Liver (tissue), 10 donors: ENCODE measurements at places on chromosomes 2 and 18. TPM values are rescaled to one million over a fixed set of nuclear protein-coding genes. Genes with fewer than 3 reads are reported as not detected.
A peak's percentile ranks its signal among the peaks of the same experiment; 100 is the strongest.

GLI2 gene
- polyA plus RNA-seq = 0.04 TPM

ASB18 gene
- polyA plus RNA-seq = not detected

- peaks cover 33% of the 10 kb centered on the region for H3K4me1 ChIP-seq
- H3K27me3 ChIP-seq = no peaks in the 10 kb centered on the region
- DNase-seq = no peak
- H3K4me3 ChIP-seq = no peak overlapping the region
- H3K36me3 ChIP-seq = peaks cover 2% of the 10 kb centered on the region
These were observed 111.8 kb downstream of the STPG4 start for GRCh38 chr2:47043142-47043890.

ANKRD29 gene
- polyA plus RNA-seq = 0.14 TPM

GRCh38 chr2:172373076-172373475, 54.3 kb upstream of the ITGA6 start:
- no peaks in the 10 kb centered on the region for H3K27me3 ChIP-seq
- peaks cover 30% of the 10 kb centered on the region for H3K4me1 ChIP-seq
- DNase-seq = no peak
- no peak overlapping the region for H3K4me3 ChIP-seq

GRCh38 chr2:217901835-217902378, 100.9 kb downstream of the TNS1 start:
- no peaks in the 10 kb centered on the region for H3K36me3 ChIP-seq
- no peaks in the 10 kb centered on the region for H3K27me3 ChIP-seq
- H3K4me1 ChIP-seq = peaks cover 55% of the 10 kb centered on the region
- H3K4me3 ChIP-seq = no peak overlapping the region
- H3K27ac ChIP-seq = peak overlapping the region; percentile 95

C1QL2 gene
- not detected for polyA plus RNA-seq

DNA sequence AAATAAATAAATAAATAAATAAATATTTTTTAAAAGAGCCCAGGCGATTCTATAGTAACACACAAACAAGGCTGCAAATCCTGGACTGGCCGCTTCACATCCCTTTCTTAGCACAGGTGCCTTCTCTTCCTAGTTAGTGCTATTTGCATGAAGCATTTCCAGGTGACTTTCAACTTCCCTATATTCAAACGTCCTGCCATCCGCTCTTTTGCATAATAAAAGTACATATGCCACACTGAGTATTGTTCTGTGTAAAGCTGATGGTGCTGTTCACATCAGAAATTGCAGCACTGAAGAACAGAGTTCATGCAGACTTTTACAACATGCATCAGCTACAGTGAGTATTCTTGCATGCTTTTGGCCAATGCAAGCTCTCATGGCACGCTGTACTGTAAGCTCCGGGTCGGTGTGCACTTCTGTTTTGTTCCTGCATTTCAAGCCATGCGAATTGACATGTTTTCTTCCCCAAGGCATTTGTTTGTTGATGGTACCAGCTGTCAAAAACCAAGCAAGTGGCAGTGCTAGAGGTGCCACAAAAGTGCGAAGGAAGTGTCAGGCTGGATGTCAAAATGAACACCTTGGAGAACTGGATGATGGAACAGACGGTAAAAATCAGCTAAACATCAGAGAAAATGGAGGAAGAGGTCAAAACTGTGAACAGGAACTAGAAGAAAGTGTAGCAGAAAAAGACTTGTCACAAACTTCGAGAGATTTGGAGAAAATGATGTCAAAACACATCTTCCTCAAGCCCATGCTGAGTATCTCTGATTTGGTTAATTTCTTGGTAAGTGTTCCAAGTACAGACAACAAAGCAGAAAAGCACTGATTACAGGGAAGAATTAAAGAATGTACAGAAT, 25.5 kb upstream of the CEP68 start:
- peaks cover 17% of the 10 kb centered on the region for H3K4me1 ChIP-seq
- no peak for DNase-seq
- H3K27ac ChIP-seq = no peak overlapping the region

DNA sequence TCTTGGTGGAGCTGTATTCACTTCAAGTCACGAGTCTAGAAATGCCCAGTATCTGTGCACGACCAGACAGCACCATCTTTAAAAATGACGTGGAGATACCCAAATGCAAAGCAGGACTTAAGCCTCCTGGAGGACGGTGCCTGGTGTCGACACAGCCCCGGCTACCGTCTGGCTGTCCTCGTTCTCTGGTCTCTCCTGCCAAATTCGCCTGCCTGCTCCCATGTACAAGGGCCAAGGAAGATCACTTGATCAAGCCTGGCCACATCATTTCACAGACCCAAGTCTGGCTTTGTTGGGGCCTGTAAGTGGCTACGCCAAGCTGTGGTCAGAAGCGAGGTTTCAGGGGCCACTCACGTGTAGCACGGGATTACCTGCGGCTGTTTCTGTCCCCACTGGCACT, 9.4 kb downstream of the ODC1 start:
- H3K27ac ChIP-seq = no peak overlapping the region
- peaks cover 34% of the 10 kb centered on the region for H3K36me3 ChIP-seq
- H3K27me3 ChIP-seq = no peaks in the 10 kb centered on the region
- H3K4me1 ChIP-seq = peaks cover 3% of the 10 kb centered on the region

DNA sequence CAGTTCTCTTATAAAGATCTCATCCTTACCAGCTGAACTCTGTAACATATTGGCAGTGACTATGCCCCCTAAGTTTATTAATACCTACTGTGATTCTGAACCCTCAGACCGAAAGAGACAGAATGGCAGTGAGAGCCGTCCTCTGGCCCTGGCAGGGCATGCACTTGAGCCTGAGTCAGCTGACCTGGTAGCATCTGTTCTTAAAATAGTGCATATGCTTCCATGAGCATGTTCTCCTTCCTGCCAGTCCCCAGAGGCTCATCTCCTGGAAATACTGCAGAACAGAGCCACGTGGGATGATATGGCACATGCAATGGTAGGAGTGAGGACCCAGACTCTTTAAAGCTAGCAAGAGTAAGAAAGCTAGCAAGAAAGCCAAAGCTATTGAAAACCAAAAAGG, 59.0 kb downstream of the RASGRP3 start:
- no peaks in the 10 kb centered on the region for H3K4me1 ChIP-seq
- no peaks in the 10 kb centered on the region for H3K36me3 ChIP-seq
- H3K4me3 ChIP-seq = no peak overlapping the region
- no peak overlapping the region for H3K27ac ChIP-seq

GRCh38 chr2:136310797-136311603, 193.1 kb upstream of the CXCR4 start:
- H3K27me3 ChIP-seq = peaks cover 3% of the 10 kb centered on the region
- DNase-seq = no peak
- no peaks in the 10 kb centered on the region for H3K36me3 ChIP-seq
- no peak overlapping the region for H3K4me3 ChIP-seq
- H3K4me1 ChIP-seq = no peaks in the 10 kb centered on the region
- no peak overlapping the region for H3K27ac ChIP-seq

DNA sequence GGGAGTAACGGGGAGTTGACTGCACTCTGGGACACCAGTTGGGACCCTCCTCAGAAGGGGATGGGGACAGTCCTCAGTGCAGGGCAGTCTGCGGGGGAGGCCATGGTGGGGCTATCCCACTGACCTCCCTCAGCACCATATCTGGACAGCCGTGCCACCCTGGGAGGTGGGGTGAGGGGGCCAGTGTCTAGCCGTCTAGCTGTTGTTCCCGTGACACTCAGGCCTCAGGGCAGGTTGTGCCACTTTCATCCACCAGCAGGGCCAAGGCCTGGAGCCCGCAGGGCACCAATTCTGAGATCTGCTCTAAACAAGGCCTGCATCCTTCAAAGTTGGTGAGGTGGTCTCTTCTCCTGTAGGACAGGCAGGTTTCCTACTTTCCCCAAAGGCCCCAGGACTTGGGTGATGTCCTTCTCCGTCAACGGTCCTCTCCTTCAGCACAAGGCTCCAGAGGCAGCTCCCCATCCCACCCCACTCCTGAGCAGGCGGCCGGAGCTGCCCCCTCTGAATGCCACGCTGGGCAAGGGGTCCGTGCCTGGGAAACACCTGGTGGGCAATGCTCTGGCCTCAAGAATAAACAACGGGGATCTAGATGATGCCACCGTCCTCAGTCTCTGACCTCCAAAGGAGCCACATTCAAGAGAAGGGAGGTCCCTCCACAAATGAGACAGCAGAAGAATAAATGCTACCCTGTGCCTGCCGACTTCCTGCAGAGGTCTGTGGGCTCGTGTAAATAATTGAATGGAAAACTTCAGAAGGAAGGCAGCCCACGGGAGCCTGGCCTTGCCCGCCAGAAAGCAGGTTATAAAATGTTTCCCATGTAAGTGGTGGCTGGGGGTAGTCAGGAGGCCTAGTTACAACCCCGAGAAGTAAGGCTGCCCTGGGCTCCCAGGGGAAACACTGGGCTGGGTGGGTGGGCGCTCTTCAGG, 42.8 kb upstream of the PTMA start:
- no peaks in the 10 kb centered on the region for H3K36me3 ChIP-seq
- DNase-seq = no peak
- no peaks in the 10 kb centered on the region for H3K27me3 ChIP-seq
- H3K27ac ChIP-seq = peak overlapping the region; percentile 53
- H3K4me3 ChIP-seq = no peak overlapping the region

DNA sequence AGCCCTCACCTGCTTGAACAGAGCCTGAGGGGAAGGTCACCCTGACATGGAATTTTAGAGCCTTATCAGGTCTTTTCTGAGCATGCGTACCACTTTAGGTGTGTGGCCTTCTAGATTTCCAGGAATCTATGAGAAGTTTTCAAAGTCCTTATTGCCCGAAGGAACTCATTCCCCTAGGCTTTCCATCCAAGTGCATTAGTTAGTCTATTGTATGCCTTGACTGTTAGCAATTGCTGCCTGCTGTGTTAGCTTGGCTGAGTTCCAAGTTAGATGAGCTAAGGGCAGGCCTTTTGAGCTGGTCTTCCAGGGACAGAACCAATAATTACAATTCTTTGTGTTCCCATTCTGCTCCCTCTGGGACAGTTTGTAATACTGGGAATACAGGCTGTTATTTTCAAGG, 30.8 kb upstream of the PUM2 start:
- peaks cover 5% of the 10 kb centered on the region for H3K4me1 ChIP-seq
- no peak for DNase-seq
- no peak overlapping the region for H3K4me3 ChIP-seq
- H3K27ac ChIP-seq = no peak overlapping the region
- H3K36me3 ChIP-seq = no peaks in the 10 kb centered on the region

DNA sequence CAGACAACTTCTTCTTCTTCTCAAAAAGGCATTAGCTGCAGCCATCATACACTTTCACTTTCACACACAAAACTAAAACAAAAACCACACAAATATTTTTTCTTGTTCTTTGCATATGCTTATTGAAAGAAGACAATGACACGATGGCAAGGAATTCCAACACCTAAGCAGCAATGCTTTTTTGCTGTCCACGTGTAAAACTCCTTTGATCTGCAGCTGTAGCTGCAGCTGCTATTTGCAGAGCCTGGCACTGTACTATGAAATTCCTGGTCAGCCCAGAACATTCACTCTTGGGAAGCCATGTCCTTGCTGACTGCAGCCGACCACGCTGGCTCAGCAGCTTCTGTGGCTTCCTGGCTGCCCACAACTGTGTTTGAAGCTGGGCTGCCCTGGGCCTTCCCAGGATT, 316.2 kb downstream of the CDH2 start:
- DNase-seq = no peak
- H3K4me3 ChIP-seq = no peak overlapping the region
- H3K36me3 ChIP-seq = no peaks in the 10 kb centered on the region
- no peaks in the 10 kb centered on the region for H3K4me1 ChIP-seq

- peak overlapping the region; percentile 70 for H3K27ac ChIP-seq
- no peak for DNase-seq
- H3K36me3 ChIP-seq = peaks cover 3% of the 10 kb centered on the region
- no peaks in the 10 kb centered on the region for H3K4me1 ChIP-seq
- no peaks in the 10 kb centered on the region for H3K27me3 ChIP-seq
These were observed 146.1 kb downstream of the HAUS1 start for GRCh38 chr18:46250084-46250811.

GRCh38 chr18:21194871-21195771, 46.9 kb upstream of the GREB1L start:
- DNase-seq = no peak
- no peak overlapping the region for H3K4me3 ChIP-seq
- H3K36me3 ChIP-seq = no peaks in the 10 kb centered on the region
- H3K27ac ChIP-seq = no peak overlapping the region
- H3K4me1 ChIP-seq = no peaks in the 10 kb centered on the region

DNA sequence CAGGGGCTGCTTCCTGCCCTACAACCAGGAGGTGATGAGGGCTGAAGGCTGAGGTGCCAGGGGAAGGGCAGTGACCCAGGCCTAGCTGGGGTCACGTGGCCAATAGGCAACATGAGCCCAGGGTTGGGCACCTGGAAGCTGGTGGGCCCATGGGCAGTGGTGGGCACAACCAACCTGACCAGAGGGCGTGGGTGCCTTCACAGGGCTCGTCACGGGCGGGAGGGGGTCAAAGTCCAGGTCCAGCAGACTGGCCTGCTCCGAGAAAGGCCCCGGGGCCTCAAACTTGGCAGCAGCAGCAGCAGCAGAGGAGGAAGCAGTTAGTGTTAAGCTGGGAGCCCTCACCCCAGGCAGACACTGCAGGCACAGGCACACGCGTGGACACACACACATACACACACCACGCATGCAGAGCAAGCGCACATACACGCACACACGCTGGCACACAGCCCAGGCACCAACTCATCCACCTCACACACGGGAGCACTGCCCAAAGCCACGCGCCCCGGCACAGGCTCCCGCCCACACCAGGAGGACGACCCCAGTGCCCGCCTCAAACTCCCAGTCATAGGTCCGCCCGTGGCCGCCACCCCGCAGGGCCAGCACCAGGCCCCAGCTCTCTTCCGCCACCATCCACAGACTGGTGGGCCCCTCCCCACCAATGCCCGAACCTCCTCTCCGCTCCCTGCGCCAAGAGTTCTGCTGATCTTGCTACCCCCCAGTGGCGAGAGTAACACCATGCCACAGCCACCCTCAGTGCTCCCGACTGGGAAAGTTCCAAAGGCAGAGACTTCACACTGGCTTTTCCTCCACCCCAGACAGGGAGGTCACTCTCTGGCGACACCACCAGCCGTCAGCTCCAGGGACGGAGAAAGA, 53.0 kb downstream of the BIN1 start:
- no peak overlapping the region for H3K4me3 ChIP-seq
- peak overlapping the region; percentile 69 for H3K27ac ChIP-seq
- H3K36me3 ChIP-seq = no peaks in the 10 kb centered on the region
- H3K4me1 ChIP-seq = peaks cover 13% of the 10 kb centered on the region
- H3K27me3 ChIP-seq = no peaks in the 10 kb centered on the region

- H3K36me3 ChIP-seq = no peaks in the 10 kb centered on the region
- no peak overlapping the region for H3K27ac ChIP-seq
These were observed 68.0 kb downstream of the MAPK4 start for GRCh38 chr18:50627594-50628532.

- H3K27me3 ChIP-seq = no peaks in the 10 kb centered on the region
- H3K4me3 ChIP-seq = no peak overlapping the region
- H3K36me3 ChIP-seq = no peaks in the 10 kb centered on the region
These were observed 193.1 kb upstream of the ARL4C start for GRCh38 chr2:234689911-234690379.

DNA sequence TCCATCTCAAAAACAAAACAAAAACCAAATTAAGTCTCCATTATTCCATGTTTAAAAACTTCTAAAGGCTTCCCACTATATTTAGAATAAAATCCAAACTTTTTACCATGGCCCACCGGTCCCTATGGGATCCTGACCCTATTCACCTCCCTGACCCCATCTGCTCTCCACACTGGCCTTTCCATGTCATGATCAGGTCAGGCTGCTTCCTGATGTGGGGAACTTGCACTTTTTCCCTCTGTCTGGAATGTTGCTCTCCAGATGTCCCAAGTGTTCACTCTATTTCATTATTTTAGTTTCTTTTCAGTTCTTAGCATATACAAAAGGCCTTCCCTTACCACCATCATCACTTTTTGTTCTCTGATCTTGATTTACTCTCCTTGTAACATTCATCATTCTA, 7.5 kb upstream of the MTA3 start:
- no peak overlapping the region for H3K4me3 ChIP-seq
- DNase-seq = no peak
- H3K36me3 ChIP-seq = no peaks in the 10 kb centered on the region

- no peak overlapping the region for H3K4me3 ChIP-seq
- H3K27me3 ChIP-seq = no peaks in the 10 kb centered on the region
- H3K27ac ChIP-seq = no peak overlapping the region
- DNase-seq = no peak
- H3K36me3 ChIP-seq = no peaks in the 10 kb centered on the region
These were observed 82.6 kb downstream of the ASB1 start for GRCh38 chr2:238509151-238509835.
